ENCODE measurements at places on chromosomes 3 and 15.

GRCh38 chr3:182618981-182619591 lies 174.2 kb upstream of the ATP11B start:
- DNase-seq, result no peak

DNA sequence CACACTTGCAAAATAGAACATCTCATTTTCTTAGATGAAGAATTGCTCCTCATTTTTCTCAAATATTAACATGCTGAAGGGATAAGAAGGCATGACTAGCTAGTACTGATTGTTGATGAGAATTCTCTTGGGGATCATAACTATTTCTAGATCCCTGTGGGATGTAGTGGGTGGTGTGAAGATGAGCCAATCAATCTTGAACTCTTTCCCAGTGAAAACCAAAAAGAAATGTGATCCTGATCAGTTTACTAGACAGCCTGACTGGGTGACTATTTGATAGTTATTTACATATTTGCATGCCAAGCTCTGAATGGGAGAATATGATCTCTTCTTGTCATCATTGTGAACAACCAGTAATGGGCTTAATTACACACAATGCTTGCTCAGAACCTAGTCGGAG lies 63.7 kb downstream of the ZIC1 start:
- no peak for DNase-seq

GRCh38 chr3:138624518-138624917 lies 15.9 kb downstream of the FAIM start:
- no peak for DNase-seq

GRCh38 chr15:66946578-66947164 lies 118.7 kb upstream of the SMAD3 start:
- DNase-seq, result peak; percentile 79

DNA sequence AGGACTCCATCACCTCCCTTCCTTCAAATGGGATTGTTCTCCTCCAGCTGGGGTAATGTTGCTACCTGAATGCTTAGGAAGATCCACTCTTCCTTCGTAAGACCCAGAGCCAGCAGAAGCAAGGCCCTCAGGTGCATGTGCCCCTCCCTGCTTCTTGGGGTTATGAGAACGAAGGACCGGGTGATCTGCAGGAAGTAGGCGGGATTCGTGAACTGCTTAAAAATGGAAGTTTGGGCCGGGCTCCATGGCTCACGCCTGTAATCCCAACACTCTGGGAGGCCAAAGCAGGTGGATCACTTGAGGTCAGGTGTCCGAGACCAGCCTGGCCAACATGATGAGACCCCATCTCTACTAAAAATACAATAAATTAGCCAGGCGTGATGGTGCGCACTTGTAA lies 8.0 kb downstream of the TLR9 start:
- DNase-seq, result peak; percentile 28

- no peak for DNase-seq
Measured at GRCh38 chr15:90200534-90201129, 498 bp upstream of the SEMA4B start.

- no peak for DNase-seq
Measured at GRCh38 chr3:50448752-50449539, 54.5 kb downstream of the CACNA2D2 start.

DNA sequence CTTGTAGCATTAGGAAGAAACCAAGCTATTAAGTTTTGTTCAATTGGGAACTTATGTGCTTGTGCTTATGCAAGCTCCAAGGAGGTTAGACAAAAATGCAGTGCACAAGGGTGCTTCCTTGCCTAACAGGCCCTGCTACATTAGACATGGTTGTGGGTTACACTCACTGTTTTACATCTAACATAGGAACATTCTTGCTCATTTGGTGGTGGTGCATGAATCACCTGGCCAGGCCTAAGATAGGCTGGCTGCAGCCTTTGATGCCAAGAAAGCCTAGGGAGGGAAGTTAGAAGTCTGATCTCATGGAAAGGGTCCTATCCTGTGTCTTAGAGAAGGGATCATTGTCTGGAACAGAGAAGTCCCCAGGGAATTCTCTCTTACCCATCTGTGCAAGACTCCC lies 43.5 kb downstream of the CA12 start:
- peak; percentile 13 for DNase-seq

DNA sequence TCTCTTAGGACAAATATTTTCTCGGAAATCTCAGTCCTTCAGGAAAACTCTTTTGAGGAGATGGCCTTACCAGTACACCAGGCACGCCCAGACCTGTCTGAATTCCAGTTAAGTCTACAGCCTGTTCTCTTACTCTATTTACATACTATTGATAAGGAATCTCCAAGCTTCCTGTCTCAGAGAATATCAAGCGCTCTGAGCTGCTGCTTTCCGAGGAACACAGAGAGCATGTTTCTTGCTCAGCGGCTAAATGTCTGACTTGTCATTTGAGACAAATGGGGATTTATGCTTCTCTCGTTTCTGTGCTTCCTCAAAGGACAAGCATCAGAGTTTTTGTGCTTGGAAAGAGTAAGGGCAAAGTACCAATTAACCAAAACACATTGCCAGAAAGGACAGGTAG lies 112.4 kb upstream of the CCDC54 start:
- no peak for DNase-seq

DNA sequence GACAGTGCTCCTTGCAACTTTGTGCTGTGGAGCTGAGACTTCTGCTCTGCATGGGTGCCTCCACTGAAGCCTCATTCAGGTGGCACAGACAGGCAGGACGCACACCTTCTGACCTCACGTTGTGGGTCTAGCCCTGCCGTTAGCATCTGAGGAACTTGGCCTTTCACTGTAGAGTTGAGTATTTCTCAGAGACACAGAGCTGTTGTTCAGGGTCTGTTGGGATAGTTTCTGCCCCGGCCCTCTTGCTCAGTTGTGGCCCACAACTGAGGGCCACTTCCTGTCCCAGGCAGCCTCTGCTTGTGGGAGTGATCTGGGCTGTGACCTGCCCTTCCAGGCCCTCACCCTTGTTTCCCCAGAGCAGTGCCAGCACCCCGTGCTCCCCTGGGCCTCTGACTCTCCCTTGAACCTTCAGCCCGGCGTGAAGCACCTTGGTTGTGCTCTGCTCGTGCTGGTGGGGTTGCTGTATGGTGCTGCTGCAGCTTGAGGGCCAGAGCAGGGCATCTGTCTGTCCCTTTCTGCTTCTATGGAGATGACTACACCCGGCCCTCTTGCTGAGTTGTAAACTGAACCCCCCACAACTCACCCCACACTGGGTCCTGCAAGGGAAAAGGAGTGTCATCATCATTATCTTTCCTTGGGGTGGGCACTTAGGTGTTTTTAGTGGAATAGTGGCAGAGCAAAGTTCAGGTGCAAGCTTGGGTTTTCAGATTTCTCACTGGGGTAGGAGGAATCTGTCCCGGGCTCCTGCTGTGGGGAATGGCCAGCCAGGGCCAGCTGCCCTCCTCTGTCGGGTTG lies 11.7 kb downstream of the BAHD1 start:
- no peak for DNase-seq

GRCh38 chr3:46372492-46373359 lies 2.0 kb downstream of the CCR5 start:
- DNase-seq, result peak; percentile 31

GRCh38 chr15:99118801-99119546 lies 14.1 kb downstream of the SYNM start:
- no peak for DNase-seq

DNA sequence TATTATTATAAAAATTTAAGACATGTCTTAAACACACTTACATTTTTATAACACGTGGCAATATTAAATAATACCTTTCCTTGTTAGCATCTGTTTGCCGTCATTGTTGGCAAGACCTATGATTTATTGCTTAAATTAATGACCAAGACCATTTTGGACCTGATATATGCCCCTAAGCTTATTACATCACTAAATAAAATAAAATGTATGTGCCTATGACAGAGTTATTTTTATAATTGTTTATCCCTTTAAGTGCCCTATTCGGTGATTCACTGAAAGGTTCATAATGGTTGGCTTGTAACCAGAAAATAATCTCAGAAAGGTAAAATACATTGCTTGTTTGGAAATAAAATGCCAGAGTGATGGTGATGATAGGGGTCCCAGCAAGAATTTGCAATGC lies 17.5 kb downstream of the CDIN1 start:
- DNase-seq, result no peak

DNA sequence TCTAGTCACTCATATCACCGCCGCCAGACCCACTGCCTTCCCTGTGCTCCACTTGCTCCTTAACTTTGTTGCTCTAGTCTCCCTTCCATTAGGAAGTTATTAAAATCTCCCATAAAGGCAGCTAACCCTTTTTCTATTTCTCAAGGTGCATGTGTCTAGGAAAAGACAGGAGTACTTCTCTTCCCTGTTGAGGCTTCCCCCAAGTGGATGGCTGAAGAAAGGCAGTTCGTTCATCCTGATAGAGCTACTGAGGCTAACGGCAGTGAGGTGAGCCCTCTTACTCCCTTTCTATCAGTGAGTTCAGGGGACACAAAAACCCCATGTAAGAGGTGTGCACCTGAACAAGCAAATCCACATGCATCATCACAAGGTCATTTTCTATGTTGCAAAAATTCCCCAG lies 397.8 kb downstream of the IGSF11 start:
- no peak for DNase-seq

DNA sequence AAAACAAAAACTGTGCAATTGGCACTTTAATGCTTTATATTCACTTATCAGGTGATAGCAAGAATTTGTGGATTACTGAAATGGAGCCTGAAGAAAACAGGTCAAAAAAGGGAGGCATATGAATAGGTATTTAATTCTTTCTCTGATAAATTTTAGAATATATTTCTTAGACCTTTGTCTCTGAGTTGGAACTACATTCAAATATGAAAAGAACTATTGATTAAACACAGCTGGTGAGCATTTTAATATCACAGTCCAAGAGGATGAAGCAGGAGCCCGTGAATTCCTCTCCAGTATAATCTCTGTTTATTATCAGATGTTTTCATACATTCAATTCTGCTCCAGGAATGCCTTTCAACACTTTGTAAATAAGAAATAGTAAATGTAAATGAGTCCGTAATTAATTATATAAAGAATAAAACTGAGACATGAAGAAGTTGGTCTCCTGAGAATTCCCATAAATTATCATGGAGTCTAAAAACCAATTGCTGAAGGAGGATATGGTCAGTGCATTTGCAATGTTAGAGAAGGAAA lies 86.3 kb upstream of the ARHGEF26 start:
- DNase-seq, result no peak

DNA sequence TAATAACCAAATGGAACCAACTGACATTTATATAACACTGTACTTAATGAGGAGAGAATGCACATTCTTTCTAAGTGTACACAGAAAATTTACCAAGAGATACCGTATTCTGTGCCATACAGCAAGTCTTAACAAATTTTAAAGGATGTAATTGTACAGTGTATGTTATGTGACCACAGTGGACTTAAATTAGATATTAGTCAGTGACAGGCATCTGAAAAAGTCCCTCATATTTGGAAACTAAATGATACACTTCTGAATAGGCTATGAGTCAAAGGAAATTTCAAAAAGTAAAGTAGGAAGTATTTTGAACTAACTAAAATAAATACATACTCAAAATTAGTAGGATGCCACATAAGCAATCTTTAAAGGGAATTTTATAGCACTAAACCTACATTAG lies 59.6 kb upstream of the P3H2 start:
- DNase-seq, result no peak

- DNase-seq, result no peak
Measured at GRCh38 chr3:20047976-20048883, 8.0 kb downstream of the KAT2B start.

GRCh38 chr3:121817753-121818152 lies 17.1 kb downstream of the IQCB1 start:
- no peak for DNase-seq

DNA sequence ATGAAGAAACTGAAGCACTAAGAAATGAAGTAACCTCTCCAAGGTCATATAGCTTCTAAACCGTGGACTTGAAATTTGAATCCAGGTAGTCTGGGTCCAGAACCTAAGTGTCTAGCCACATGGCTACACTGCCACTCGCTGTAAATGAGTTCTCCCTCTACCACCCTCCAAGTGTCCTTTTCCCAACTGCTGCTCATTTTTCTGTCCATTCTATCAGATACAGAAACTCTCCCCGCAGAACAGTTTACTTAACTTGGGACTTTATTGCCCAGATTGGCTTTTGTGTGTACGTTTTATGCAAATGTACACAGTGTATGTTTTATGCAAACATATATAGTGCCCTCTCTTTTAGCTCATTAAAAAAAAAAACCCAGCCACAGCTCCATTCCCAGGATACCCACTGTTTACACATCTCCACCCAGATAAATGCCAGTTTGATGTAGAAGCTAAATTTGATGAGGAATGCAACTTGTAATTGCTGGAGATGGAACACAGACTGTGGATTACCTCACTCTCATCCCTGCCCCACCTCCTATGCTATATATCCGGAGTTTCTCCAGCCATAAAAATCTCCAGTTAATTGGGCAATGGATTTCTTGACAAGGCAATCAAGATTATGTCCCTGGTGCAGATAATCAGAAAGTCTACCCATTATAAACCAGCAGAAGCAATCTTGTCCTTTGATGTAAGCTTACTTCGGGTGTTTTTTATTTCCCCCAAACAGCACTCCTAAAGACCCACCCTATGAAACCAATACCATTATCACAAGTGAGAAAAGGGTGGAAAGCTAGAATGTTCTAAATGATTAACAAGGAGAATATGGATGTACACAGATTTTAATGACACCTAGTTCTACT lies 42.0 kb downstream of the THBS1 start:
- no peak for DNase-seq

DNA sequence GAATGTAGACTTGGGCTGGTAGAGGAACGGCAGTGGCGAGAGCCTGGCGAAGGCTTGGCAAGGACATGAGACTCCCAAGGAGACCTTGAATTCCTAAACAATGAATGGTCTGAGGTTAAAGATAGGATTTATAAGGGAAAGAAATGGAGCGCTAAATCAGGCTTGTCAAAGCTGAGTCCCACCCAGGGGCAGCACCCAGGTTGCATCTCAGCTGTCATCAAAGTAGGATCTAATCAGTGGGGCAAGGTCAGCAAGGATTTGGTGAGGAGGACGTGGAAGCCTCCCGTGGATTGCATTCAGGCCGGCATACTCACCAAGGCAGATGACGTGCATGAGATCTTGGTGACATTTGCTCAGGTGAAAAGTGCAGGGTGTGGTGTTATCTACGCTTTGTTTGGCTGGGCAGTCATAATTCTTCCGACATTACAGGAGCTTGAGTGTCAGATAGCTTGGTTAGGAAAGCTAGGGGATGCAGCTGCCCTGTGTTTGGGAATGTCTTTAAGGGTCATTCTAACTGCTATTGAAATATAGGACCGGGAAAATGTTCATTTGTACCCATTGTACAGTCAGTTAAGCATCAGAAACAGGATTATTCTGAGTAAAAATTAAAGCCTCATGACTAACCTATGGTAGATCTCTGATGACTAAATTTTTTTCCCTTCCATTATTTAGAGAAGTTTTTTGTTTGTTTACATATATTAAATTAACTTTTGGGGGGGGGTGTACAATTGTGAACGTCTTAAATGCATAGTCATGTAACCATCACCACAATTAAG lies 99.4 kb upstream of the TSC22D2 start:
- DNase-seq, result no peak

GRCh38 chr3:65676580-65676979 lies 362.1 kb downstream of the MAGI1 start:
- DNase-seq, result no peak

GRCh38 chr3:50674349-50675178 lies at the start of gene DOCK3:
DOCK3 (plus strand) TSS chr3:50674927; CDS start chr3:50675264, 337 bp downstream.
- DNase-seq, result peak; percentile 69

Measured in activated CD4-positive, alpha-beta T cell treated with anti-CD3 and anti-CD28 coated beads for 48 hours (primary cell).